ENCODE measurements at places on chromosomes 5 and 9. TPM values are rescaled to one million over a fixed set of nuclear protein-coding genes. Genes with fewer than 3 reads are reported as not detected.

Gene IL13
- total RNA-seq = not detected

Gene TMEM174
- total RNA-seq = not detected

Gene TMEM161B
- 3.7 TPM for total RNA-seq

DNA sequence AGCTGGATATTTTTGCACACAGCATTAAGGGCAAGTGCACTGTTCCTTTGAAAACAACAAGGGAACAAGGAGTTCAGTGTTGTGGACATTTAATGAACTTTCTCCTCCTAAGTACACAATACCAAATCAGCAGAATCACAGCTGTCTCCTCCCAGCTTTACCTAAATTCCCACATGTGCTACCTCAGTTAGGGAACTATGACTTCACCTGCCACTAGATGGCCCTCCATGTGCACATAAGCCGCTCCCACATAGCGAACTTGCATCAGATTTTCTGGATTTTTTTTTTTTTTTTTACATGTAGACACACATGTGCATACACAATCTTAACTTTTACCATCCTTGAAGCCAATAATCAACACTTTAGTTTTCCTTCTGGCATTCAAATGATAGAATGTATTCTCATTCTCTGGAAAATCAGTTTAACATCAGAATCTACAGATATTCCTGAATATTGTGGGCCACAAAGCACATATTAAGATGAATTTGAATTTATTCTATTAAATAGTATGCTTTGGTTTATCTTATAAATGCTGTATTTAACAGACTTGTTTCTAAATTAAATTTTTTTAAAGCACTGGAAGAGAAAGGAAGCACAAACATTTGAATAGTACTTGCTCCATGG, 123.6 kb downstream of the PALM2AKAP2 start:
- no peak overlapping the region for H3K4me3 ChIP-seq
- no peak overlapping the region for H3K27ac ChIP-seq
- H3K27me3 ChIP-seq = no peaks in the 10 kb centered on the region

- H3K27me3 ChIP-seq = no peaks in the 10 kb centered on the region
- DNase-seq = no peak
- H3K36me3 ChIP-seq = no peaks in the 10 kb centered on the region
- no peak overlapping the region for H3K4me3 ChIP-seq
- peaks cover 4% of the 10 kb centered on the region for H3K4me1 ChIP-seq
Observed at GRCh38 chr9:34954225-34954624, 3.9 kb upstream of the PHF24 start.

GRCh38 chr5:179802207-179802883, 4.3 kb downstream of the MGAT4B start:
- no peaks in the 10 kb centered on the region for H3K27me3 ChIP-seq
- peaks cover 10% of the 10 kb centered on the region for H3K4me1 ChIP-seq
- H3K4me3 ChIP-seq = no peak overlapping the region
- DNase-seq = no peak
- H3K27ac ChIP-seq = no peak overlapping the region

All from ascending aorta (tissue), 2 donors.